Nasal cavity respiratory epithelium epithelial cell of viscerocranial mucosa (primary cell): ENCODE measurements at places on chromosomes 13 and 19. TPM values are rescaled to one million over a fixed set of nuclear protein-coding genes. Genes with fewer than 3 reads are reported as not detected.

CEACAM7 gene
- total RNA-seq, result 0.34 and 2.2 TPM in 2 replicates

HRC gene
- under 0.01 TPM in 1 of 2 replicates, not detected in the other for total RNA-seq

NLRP11 gene
- total RNA-seq, result not detected in 2 replicates

SULT2A1 gene
- total RNA-seq, result not detected in 2 replicates

PLIN5 gene
- total RNA-seq, result 0.07 TPM in 1 of 2 replicates, not detected in the other

CCDC70 gene
- not detected in 2 replicates for total RNA-seq
